Stimulated activated naive CD8-positive, alpha-beta T cell treated with anti-CD3 and anti-CD28 coated beads, Interleukin-15, Interleukin-2, amounts not matched to agents 100 U/mL and 50 U/mL, for 24 hours (primary cell): ENCODE measurements at places on chromosomes 3 and 15.

DNA sequence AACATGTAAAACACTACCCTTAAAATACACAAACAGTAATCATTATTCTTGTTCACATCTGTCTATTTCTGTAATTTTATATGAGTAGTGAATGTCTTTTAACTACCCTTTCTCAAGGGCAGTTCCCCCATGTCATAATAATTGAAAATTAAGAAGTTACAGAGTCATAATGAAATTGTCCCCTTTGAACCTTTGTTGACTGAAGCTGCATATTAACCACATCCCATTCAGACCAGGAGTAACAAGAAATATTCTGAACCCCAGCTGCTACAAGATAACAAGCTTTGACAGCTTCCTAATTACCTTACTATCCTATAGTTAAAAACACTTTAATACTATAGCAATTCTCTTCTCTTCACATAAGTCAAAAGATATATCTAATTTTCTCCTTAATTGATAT, 635.9 kb upstream of the SUCLG2 start:
- DNase-seq = no peak

DNA sequence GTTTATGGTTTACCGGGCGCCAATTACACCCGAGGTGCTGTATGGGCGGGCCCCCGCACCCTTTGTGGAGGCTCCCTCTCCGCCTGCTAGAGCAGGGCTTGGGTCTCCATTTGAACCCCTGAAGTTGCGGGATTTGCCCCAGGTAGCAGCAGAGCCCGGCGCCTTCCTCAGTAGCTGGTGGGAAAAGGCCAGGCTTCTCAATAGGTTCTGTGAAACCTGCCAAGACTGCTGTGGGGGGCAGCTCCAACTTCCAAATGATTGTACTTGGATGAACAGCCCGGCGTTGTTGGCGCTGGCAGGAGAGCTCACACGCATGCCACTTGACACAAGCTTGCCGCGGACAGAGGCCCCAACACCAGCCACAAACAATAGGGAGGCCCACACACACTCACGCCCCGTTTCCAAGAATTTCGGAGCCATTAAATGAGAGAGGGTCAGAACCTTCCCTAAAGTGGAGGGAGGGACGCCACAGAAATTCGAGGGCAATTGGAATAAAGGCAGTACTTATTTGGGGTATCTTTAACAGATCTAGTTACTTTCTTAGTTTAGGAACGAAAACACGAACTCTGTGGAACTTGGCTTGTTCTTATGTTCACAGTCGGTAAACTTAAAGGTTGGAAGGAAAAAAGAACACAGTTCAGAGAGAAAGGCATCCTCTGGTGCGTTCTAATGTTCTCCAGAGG, 1.4 kb downstream of the EPHB3 start:
- DNase-seq = no peak

- no peak for DNase-seq
These were observed 783 bp downstream of the ITIH1 start for GRCh38 chr3:52777959-52778805.

GRCh38 chr3:64488939-64489338, 198.9 kb downstream of the ADAMTS9 start:
- no peak for DNase-seq
